IMR-90 (cell line): ENCODE measurements at places on chromosomes 3 and 15.
A peak's percentile ranks its signal among the peaks of the same experiment; 100 is the strongest.

- no peak for DNase-seq
Observed at GRCh38 chr3:19455546-19455945, 307.2 kb downstream of the KCNH8 start.

- no peak for DNase-seq
Observed at GRCh38 chr3:182692695-182693094, 100.6 kb upstream of the ATP11B start.

DNA sequence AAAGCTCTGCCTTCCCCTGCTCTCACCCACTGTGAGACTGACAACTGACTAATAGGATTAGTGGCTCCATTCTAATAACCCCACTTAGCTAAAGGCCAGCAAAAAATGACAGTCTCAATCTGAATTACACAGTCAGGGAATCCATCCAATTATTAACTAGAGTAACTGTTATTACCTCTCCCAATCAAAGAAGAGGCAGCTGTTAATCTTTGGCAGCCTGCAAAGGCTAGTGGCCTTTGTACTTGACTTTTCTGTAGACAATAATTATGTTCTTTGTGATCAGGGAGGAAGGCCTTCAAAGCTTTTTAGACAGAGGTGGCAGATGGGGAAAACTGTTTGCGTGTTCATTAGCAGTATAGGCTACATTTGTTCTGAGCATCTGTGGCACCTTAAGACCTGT is 177.7 kb downstream of the ISL2 start:
- DNase-seq: no peak

- DNase-seq: peak; percentile 8
Observed at GRCh38 chr3:46065294-46065705, 38.0 kb upstream of the XCR1 start.

DNA sequence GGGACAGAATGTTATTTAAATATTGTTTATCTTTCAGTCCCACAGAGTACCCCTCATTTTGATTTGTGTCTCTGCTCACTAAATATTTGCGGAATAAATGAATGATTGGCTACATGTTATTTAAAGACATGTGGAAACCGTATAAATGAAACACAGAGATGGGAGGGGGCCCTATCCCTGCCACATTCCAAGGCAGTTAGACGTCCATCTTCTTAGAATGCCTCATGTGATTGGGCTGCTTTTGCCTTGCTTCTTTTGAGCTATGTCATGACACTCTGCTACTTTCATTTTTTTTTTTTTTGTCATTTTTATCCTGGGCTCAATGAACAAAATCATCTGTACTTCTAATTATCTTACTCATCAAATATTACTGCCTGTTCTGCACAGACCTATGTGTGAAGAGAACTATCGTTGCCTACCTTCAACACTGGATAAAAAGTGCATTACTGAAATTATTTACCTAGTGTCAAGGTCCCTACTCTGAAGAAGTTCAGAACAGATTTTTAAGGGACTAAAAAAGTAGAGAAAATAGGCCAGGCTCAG is 83.9 kb upstream of the FAM98B start:
- peak; percentile 16 for DNase-seq

- DNase-seq: no peak
Observed at GRCh38 chr15:80052597-80053304, 6.7 kb upstream of the ZFAND6 start.

GRCh38 chr3:139199421-139200010 is 144.3 kb upstream of the MRPS22 start:
- no peak for DNase-seq

GRCh38 chr15:22960556-22960955 is 19.6 kb downstream of the CYFIP1 start:
- DNase-seq: no peak

- DNase-seq: peak; percentile 89
Observed at GRCh38 chr3:63624941-63625560, 27.4 kb upstream of the SNTN start.

- DNase-seq: peak; percentile 50
Observed at GRCh38 chr3:170839518-170840100, 30.4 kb downstream of the RPL22L1 start.

DNA sequence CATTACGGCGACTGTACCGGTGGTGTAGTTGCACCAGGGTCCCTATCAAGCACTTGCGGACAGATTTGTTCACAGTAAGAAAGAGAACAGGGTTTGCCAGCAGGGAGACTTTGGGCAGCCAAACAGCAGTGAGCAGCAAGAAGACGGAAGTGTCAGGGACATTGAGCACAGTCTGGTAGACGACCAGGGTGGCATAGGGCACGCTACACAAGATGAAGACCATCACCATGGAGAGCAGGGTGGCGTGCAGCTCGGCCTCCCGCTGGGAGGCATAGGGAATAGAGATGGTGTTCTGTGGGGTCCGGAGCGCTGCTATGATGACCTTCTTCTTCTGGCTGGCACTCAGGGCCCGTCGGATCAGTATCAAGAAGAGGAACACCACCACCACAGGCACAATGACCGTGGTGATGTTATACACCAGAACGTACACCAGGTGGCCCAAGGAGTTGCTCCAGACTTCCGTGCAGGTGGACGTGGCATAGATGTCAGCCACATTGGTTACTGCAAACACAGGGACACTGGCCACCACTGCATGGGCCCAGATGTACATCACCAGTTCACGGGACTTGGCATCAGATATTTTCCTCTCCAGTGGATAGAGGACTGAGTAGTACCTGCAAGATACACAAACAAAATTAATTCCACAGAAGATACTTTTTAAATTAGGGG is 19.1 kb upstream of the FSIP1 start:
- no peak for DNase-seq

DNA sequence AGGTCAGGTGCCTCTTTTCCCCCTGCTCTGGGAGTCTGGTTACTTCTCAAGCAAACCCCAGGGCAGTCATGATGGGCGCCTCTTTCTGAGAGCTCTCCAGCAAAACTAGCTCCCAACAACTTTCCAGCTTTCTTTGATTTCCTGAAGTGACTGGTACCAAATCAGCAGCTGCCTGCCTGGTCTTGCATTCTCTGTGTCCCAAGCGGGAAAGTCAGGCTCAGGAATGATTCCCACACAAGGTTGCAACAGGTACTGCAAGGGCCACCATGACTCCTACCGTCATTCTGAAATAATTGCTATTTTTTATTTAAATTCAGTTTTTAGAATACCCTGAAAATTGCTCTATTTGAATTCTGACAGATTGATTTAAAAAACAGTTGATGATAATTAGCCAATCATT is 658.7 kb downstream of the SQOR start:
- no peak for DNase-seq

DNA sequence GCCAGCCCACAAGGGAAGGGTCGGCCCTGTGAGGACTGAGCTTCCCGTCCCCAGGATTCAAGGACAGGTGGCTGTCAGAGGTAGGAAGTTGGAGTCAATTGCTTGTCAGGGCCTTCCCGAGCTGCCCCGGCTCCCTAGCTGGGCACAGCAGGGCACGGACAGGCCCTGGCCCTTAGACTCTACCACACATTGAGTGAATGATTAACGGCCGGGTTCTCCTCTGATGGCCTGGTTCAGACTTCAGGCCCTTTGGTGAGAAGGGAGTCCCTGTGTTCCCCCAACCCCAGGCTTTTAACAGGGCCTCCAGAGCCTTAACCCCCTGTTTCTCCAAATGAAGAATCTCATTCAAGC is 16.4 kb upstream of the FGD5 start:
- no peak for DNase-seq

- DNase-seq: no peak
Observed at GRCh38 chr3:116678853-116679252, 30.7 kb upstream of the TUSC7 start.

GRCh38 chr15:88661041-88661700 is 22.4 kb downstream of the ISG20 start:
- DNase-seq: peak; percentile 49

- no peak for DNase-seq
Observed at GRCh38 chr3:37762698-37763097, 99.0 kb upstream of the CTDSPL start.

- DNase-seq: no peak
Observed at GRCh38 chr3:118171236-118171852, 863.3 kb downstream of the IGSF11 start.

DNA sequence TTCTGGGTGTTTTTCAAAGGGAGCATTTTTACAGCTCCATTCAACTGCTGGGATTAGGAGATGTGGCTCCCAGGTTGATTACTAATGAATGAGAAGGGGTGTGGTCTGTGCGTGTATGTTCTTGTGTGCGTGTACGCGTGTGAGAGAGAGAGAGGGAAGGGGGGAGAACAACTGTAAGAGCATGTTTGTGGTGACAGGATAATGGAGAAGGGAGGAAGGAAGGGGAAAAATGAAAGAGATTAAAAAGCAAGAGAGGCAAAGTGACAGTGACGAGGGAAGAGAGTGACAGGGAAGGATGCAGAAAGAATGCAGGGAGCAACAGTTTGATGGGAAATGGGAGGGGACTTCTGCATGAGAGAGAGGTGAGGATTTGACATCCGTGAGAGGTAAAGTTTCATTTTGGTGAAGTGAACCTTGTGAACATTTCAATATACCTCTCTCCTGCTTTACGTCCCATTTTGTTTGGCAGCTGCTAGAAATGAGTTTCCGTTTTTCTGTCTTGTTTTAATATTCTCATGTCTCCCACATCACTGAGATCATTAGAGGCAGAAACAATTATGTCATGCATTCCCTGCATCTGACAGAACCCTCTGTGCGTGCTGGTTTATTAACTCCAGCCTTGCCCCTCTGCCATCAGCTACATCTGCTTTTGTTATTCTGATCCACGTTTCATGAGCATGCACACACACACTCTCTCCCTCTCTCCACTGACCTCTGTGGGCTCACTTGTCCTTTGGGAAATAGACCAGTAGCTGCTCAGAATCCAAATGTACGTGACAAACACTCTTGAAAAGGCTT is 161.6 kb downstream of the GAP43 start:
- DNase-seq: peak; percentile 96

DNA sequence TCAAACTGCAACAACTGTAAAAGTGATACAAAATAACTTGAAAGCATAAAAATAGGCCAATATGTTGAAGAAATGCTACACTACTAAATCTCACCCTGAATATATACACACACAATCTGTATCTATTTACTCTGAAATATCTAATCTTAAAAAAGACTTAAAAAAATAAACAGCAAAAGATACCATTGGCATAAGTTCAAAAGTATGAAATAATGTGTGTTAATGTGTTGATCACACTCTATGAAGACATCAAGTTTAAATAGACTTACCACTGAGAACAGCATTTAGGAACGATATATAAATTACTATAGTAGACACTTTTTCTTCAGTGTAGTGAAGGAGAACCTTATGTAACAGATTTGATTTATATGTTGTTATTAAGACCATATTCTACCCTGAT is 14.1 kb upstream of the SATB1 start:
- no peak for DNase-seq

GRCh38 chr3:11305509-11305908 is 33.3 kb downstream of the ATG7 start:
- DNase-seq: peak; percentile 29

DNA sequence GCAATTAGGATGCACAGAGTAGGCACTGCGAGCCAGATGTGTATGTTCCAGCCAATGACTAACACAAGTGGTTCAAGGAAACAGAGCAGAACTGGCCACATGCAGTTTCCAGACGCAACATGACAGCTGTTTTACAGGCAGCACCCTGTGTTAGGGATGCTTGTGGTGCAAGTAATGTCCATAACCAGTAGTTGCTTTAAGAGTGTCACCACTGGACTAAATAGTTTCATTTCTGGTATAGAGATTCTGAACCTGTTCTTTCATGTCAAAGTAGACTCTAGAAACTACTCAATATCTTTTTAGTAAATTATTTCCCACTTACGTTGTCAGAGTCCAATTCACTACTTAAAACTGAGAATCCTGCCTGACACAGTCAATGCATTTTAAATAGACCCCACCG is 14.5 kb upstream of the LPP start:
- DNase-seq: no peak

- DNase-seq: no peak
Observed at GRCh38 chr3:109373933-109374332, 36.6 kb upstream of the DPPA4 start.

DNA sequence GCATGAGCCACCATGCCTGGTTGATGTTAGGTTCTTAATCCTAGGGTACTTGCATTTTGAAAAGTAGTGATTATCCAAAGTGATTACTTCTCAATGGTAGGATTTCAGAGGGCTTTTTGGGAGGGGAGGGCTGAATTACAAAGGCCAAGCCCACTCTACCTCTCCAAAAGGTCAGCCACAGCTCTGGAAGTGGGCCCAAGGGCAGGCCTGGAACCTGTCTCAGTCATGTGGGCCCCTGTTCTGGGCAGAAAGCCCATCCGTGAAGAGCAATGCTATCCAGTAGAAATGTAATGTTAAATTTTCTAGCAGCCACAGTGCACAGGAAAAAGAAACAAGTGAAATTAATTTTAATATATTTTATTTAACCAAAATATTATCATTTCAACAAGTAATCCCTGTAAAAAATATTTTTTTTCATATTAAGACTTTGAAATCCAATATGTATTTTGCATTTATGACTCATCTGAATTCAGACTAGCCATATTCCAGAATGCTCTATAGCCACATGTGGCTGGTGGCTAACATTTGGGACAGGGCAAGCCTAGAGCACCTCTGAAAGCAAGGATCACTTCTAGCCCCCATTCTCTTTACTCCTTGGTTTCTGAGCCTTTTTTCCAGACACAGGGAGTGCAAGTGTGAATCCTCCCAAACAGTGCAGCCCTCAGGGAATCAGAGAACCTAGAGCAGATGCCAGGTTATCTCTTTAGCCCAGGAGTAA is 16.8 kb downstream of the RFT1 start:
- no peak for DNase-seq

DNA sequence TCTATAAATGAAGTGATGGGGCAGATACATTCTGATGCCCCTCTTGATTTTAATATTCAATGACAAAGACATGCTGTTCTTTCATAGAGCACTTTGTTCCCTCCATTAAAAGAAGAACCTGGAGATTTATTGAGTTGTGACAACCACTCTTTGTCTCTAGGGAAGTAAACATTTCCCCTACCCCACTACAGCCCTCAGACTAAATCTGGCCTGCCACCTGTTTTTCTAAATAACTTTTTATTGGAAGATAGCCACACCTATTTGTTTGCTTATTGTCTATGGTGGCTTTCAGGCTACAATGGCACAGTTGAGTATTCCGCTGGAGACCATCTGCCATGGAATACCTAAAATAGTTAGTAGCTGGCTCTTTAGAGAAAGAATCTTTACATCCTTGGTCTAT is 41.2 kb upstream of the ZNF385D start:
- DNase-seq: no peak

DNA sequence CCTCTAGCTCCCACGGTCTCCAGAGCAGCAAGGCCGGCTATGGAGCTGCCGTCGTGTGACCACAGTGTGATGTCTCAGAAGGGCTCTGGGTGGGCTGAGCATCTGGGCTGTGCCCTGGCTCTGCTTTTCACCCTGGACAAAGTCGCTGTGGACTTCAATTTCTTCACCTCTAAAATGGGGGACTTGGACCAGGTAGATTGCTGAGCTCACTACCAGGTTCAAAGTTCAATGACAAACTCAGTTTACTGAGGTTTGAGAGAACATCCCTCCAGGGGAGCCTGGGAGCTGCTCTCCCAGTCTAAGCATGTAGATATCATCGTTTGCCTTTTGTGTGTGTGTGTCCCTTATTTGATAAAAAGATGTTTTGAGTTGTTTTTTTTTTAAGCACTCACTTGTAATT is 25.1 kb downstream of the RLBP1 start:
- DNase-seq: no peak

GRCh38 chr15:93268066-93268465 is 179.1 kb upstream of the RGMA start:
- DNase-seq: no peak
